Motor neuron (in vitro differentiated cells): ENCODE measurements at places on chromosomes 13 and 19. TPM values are rescaled to one million over a fixed set of nuclear protein-coding genes. Genes with fewer than 3 reads are reported as not detected.

GRCh38 chr13:67117010-67117550 is 113.1 kb downstream of the PCDH9 start:
- no peak for ATAC-seq

DNA sequence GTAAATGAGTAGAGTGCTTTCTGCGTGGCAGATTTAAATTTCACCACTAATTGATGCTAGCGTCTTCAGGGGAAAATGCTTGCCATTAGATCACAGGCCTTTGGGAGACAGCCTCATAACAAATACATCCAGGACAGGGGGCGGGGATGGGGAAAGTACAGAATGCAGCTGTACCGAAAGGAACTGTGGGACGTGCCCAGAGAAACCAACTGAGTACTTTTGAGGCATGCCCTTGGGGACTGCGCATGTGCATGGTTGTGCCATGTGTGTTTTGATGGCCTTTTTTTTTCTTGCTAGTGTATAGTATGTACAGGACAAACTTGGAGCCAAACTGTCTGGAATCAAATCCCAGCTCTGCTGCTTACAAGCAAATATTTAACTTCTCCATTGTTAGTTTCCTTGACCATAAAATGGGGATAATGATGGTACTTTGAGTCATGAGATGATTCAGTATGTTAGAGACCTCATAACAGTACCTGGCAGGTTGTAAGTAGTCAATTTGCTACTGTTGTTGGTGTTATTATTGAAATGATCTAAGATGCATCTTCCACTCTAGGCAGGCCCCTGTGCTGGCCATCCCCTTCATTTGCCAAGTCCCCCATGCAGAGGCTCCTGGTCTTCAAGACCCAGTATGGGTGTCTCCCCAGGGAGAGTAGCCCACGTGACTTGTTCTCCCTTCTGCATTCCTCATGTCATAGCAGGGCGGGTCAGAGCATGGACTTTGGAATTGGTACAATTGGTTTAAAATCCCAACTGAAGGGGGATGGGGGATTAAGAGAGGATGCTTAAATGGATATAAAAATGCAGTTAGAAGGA is 68.3 kb upstream of the NPAS1 start:
- ATAC-seq: peak; percentile 93

Gene NLRP5
- 0.10 TPM in 1 of 2 replicates, not detected in the other for total RNA-seq

DNA sequence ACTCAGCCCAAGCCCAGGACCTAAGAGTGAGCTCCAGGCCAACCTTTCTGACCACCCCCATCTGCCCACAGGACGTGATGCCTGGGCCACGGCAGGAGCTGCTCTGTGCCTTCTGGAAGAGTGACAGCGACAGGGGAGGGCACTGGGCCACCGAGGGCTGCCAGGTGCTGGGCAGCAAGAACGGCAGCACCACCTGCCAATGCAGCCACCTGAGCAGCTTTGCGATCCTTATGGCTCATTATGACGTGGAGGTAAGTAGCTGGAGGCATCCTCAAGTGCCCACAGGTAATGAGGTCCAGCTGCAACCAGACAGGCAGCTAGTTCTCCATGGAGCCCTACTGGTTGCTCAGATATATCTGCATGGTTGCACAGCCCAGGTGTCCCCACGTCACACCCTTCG is 14.8 kb downstream of the DDX39A start:
- ATAC-seq: no peak

DNA sequence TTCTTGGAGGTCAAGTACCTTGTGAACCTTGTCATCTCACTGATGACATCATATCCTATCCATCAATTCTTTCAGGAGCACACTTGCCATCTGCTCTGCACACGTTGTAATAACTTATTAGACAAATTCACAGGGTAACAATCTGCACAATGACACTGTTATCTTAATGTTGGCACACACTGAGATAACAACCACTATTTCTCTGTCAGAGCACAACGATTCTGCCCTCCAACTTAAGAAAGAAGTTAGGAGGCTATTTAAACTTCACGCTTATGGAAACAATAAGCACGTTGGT is 351.3 kb downstream of the DACH1 start:
- no peak for ATAC-seq

GRCh38 chr13:27252467-27252866 is 1.1 kb downstream of the RPL21 start:
- ATAC-seq: no peak

Gene LRRC8E
- 0.16 and 0.69 TPM in 2 replicates for total RNA-seq

DNA sequence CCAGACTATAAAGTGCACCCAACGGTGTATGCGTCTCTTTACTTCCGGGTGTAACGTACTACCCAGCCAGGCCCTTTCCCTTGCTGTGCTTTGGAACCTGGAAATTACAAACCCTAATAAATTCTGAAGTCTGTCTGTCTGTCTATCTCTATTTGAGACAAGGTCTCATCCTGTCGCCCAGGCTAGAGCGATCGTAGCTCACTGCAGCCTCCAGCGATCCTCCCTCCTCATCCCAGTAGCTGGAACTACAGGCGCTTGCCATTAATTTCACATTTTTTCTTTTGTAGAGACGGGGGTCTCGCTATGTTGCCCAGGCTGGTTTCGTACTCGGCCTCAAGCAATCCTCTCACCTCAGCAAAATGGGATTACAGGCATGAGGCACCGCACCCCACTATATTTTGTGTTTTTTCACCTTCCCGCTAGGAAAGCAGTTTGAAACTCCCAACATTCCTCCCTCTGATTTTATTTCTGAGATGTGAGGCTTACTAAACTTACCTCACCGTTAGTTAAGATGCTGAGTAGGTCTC is 469 bp upstream of the RNF6 start:
- peak; percentile 1 for ATAC-seq

DNA sequence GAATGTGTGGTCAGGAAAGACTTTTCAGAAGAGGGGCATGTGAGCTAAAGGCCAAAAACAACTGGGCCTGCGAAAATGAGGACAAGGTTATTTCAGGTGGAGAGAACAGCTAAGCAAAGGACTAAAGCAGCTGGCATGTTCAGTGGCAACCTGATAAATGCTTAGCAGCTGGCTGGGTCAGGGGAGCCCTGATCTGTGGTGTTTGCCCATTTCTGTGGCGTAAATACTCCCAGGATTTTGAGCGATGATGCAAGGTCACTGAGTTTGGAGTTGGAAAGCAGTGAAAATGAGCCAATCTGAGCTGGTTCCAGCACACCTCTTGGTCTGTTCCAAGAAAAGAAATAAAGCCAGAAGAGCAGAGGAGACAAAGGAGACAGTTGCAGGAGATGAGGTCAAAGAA is 704.3 kb downstream of the UQCRFS1 start:
- ATAC-seq: no peak

GRCh38 chr19:6109947-6110346 is 353 bp downstream of the RFX2 start:
- no peak for ATAC-seq

GRCh38 chr19:40778706-40779284 is 748 bp downstream of the RAB4B start:
- ATAC-seq: peak; percentile 60
